ENCODE measurements at places on chromosomes 11 and 22. TPM values are rescaled to one million over a fixed set of nuclear protein-coding genes. Genes with fewer than 3 reads are reported as not detected.

Gene MIAT
- 3.6 TPM for total RNA-seq

Gene PEX16
- 12.1 TPM for total RNA-seq

Gene UPB1
- total RNA-seq, result 2.7 TPM

Gene OR51I1
- total RNA-seq, result not detected

Gene TMPRSS4
- 2.2 TPM for total RNA-seq

Gene SCGB2A2
- total RNA-seq, result 3.7 TPM

Gene IL17REL
- total RNA-seq, result not detected

Gene ABCC8
- 13.9 TPM for total RNA-seq

Gene YAP1
- total RNA-seq, result 355 TPM

Gene OOSP1
- not detected for total RNA-seq

Gene CASP4
- total RNA-seq, result 72.7 TPM

DNA sequence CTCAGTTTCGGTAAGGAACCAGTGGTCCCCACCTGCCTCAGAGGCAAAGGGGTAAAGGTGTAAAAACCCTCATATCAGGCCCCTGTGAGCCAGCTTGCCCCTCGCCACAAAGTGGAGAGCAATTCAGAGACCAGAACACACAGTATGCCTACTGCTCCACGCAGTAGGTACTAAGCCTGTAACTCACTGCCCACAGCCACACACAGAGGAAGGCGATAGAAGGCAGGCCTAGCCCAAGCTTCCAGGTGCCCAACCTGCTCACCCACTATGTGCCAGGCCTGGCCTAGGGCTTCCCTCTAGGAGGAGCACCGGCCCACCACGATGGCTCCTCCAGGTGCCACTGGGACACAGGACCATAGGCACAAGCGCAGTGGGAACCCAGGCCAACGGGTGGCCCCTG is 63.1 kb upstream of the TCF20 start:
- DNase-seq, result no peak

- no peak for DNase-seq
Observed at GRCh38 chr11:115577701-115578100, 73.5 kb upstream of the CADM1 start.

- no peak for DNase-seq
Observed at GRCh38 chr22:30167734-30168133, 78.8 kb downstream of the LIF start.

DNA sequence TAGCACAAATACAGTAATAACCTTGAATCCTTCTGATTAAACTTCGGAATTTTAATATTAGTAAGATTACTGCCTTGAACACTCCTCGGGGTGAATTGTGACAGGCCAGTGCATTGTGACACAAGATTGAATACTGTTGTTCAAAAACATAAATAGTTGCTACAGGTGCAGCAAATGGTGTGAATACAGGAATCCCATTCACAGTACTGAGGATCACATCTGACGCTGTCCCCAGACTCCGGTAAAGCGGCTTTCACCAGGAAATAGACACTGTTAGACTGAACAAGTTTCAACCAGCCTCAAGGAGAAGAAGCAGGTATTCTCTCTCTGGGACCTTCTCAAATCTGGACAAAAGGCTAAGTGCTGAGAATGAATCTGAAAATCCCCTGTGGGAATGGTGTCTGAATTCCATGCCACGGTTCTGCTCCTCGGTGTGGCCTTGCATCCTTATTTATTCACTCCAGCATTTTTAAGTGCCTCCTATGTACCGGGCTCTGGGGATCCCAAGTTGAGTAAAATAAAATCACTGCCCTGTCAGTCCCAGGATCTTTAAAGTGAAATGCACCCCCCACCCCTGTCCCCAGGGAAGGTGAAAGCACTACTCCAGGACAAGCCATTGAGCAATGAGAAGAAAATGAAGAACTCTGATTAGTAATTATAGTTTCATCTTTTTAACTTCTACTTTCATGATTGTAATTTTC is 3.4 kb downstream of the LGR4 start:
- DNase-seq, result no peak

DNA sequence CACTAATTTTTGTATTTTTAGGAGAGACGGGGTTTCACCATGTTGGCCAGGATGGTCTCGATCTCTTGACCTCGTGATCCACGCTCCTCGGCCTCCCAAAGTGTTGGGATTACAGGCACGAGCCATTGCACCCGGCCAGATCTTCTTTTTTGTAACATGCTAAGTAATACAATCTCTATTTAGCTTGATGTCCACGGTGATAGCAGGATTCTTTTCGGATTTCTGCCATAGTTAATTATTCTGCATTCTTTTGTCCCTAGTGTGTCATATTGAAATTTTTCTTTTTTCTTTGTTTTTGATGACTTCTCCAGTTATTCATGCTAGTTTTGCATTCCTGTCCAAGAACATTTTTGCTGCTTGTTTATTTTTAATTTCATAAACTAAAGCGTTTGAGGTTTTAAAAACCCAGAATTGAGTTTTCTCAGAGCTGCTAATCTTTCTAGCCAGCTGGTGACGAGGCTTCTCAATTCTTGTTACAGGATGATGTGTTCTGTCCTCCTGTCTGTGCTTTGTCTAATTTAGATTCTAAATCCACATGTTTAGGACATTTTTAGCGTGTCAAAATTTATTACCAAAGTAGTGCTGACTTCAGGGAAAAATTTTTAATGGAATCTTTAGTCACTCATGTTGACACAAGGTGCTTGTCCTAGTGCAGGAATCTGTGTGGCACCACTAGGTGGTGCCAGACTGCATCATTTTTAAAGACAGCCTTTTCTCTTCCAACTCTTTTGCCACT is 21.8 kb downstream of the NF2 start:
- no peak for DNase-seq

- no peak for DNase-seq
Observed at GRCh38 chr11:104124979-104125378, 39.0 kb downstream of the PDGFD start.

GRCh38 chr11:30317030-30317429 is 5.9 kb upstream of the ARL14EP start:
- no peak for DNase-seq

GRCh38 chr11:81959341-81959740 is 774.3 kb downstream of the FAM181B start:
- no peak for DNase-seq

- no peak for DNase-seq
Observed at GRCh38 chr22:21569459-21570170, 2.1 kb downstream of the UBE2L3 start.

- peak; percentile 21 for DNase-seq
Observed at GRCh38 chr11:3642071-3642951, 519 bp upstream of the ART5 start.

GRCh38 chr22:29298641-29299040 is 7.8 kb upstream of the GAS2L1 start:
- DNase-seq, result no peak

DNA sequence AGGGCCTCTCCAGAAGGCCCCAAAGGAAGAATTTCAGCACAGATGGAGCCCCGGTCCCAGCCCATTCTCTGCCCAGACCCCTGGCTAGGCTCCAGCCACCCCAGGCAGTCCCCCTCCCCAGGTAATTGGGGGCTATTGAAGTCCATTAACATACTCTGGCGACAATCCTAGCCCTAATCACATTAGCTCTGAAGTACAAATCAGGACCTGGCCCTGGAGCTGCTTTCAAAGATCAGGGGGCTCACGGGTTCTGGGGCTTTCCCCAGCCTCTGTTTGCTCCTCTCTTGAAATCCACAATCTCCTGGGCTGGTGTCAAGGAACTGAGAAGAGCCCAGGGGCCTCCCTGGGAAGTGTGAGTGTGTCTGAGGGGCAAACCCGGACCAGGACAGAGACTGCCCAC is 22.3 kb downstream of the FGF4 start:
- DNase-seq, result no peak

DNA sequence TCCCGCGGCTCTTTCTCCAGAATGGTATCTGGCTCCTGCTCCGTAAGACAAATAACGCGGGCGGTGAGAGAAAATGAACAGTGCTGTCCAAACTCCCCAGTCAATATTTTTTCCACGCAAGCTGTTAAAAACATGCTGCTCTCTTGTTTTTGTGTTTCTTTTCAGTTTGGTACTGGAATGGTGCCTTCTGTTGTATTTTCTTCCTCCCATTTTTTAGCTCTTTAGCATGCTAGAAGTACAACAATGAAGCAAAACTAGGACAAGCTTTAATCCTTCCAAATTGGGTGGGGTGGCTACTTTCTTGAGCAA is 599 bp upstream of the PPP2R1B start:
- DNase-seq, result no peak

- no peak for DNase-seq
Observed at GRCh38 chr11:14784230-14784629, 107.8 kb downstream of the CYP2R1 start.

- DNase-seq, result no peak
Observed at GRCh38 chr11:19676475-19677380, 35.9 kb upstream of the NAV2 start.

- no peak for DNase-seq
Observed at GRCh38 chr11:119025541-119025940, 5.1 kb downstream of the SLC37A4 start.

DNA sequence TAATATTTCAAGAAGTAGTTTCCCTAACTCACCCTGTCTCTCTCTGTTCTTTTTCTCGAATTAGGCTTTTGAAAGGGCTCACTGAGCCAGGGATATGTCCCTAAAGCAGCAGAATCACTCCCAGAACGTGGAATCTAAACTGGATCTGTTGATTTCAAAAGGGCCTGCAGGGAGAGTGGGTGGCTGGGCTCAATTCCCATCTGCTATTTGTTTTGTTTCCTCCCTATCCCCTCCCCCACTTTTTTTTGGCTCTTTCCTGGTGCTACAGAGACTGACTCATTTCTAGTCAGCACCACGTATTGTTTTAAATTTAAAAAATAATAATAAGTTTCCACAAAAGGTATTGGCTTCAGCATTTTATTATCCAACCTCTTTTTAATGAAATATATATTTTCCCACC is 961.5 kb downstream of the FAM181B start:
- DNase-seq, result no peak

DNA sequence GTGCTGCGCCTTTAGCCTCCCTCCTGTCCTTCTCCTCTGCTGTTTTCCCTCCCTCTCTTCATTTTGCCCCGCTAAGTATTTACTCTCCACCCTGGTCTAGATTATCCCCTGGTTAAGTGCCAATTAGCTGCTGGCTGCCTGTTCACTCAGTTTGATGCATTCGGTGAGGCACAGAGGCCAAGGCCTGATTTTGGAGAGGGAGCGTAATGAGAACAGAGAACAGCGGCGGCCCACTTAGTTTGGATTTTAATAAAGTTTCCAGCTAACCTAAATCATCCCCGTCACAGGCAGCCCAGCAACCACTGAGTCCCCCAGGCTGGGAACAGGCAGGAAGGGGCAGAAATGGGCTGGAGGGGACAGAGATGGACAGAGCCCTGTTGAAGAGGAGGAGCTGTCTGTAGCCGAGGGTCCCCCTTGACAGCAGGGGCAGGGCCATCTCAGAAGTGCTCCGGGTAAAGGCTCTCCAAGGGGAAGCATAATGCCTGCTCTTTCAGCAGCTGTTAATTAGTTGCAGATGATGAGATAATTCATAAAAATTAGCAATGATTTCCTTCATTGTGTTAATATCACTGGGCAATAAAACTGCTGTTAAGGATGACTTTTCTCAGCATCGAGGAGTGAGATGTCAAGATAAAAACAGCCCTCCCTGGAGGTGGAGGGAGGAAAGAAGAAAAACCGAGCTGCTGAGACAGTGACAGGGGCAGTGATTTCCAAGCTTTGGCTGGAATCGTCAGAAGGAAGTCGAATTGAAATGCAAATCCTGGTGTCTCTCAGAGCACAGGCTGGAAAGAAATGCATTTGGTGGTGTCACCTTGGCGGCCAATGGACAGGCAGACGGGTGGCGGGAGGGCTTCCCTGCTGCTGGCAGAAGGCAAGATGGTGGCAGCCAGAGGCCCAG is 170.1 kb downstream of the GRIK4 start:
- DNase-seq, result no peak

DNA sequence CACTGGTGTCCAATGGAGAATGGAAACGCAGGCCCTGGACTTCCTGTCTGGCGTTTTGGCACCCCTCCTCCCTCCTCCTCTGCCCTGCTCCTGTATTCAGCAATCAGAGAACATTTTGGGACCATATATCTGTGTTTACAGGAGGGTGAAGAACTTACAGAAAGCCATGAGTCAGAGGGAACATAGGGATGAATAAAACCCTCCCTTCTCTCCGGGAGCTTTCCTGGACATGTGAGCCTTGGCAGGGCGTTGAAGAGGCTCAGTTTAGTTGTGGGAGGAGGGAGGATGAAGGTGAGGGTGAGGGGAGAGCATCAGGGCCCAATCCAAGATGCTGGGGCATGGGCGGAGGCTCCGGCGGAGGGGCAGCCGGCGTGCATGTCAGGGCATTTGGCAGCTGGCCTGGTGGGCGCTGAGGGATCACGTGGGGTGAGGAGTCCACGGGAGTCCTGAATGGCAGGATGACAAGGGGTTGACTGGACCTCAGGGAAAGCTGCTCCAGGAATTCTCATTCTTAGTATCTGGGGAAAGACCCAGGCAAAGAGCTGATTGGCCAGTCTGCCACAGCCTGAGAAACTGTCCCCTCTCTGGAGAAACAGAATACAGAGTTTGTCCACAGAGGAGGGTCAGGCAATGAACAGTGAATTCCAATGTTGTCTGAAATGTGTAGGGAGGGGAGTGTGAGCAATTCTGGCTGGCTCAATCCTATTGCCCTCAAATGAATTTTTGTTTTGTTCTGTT is 28.9 kb downstream of the MICAL2 start:
- DNase-seq, result peak; percentile 24

DNA sequence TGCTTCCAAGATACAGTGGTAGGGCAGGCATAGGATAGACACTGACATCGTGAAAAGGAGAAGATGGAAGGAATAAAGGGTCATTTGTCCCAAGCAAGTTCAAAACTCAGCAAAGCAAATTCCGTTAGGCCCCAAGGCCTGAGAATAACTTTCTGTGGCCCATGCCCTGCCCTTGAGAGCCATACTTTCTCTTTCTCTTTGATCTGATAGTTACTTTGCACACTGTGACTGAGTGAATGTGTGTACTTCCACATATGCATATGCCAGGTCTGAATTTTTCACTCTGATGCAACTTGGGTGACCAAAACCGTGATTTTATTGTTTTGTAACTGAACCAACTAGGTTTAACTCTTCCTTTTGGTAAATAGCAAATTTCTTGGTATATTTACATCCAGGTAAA is 371.5 kb downstream of the RAB38 start:
- DNase-seq, result no peak

- DNase-seq, result no peak
Observed at GRCh38 chr11:76212086-76213035, 6.1 kb upstream of the WNT11 start.
